ENCODE measurements at places on chromosomes 5 and 9.

- no peak for DNase-seq
These were observed 62.7 kb upstream of the CTXN3 start for GRCh38 chr5:127586066-127586770.

- no peak for DNase-seq
These were observed 73.1 kb downstream of the LRSAM1 start for GRCh38 chr9:127524373-127524772.

GRCh38 chr5:96775050-96775449 lies 32.7 kb downstream of the ERAP1 start:
- no peak for DNase-seq

- DNase-seq = no peak
These were observed 849.9 kb upstream of the SEMA6A start for GRCh38 chr5:117424559-117424958.

- DNase-seq = no peak
These were observed 232.3 kb downstream of the TLR4 start for GRCh38 chr9:117936185-117937130.

GRCh38 chr9:129285979-129286772 lies 108.1 kb upstream of the IER5L start:
- DNase-seq = no peak

DNA sequence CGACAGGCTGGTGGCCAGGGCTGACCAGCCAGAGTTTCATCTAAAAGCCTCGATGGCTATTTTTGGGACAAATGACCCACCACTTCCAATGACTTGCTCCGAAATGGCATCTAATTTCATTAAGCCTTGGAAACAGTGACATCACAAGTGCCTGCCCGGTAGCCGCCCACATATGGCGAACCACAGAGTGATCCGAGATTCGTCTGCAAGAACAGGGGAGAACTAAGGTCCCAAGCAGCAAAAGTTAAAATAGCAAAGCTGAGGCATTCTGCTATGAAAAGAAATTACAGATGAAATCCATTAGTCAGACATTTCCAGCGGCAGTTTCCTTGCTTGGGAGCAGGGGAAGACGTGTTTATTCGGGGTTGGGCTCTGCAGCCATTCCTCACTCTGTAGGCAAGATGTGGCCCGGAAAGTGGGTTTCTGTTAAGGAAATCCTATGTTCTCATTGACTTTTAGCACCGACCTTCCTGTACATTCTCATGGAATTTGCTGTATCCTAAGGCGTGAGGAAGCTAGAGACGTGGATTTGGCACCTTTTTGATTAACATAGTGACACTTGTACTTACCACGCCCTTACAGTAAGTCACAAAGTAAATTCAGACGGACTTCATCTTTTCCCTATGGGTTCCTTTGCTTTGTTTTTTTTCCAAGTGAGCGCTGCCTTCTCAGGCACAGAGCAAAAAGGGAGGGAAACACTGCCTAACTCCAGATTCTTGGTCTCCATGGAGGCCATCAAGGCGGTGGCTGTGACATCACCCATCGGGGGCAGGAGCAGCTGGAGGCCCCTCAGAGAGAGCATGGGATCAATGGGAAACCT lies 45.1 kb downstream of the ERGIC1 start:
- DNase-seq = no peak

DNA sequence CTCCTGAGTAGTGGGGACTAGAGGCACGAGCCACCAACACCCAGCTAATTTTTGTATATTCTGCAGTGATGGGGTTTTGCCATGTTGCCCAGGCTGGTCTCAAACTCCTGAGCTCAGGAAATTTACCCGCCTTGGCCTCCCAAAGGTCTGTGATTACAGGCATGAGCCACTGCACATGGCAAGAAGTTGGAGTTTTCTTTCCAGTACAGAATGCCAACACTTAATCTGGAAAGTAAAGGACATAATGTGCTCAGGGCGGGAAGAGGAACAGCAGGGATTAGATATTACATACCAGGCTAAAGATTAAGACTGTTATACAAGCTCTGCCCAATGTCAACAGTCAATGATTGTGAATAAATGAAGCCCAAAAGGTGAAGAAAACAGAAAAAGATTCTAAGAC lies 47.2 kb upstream of the AGXT2 start:
- no peak for DNase-seq

DNA sequence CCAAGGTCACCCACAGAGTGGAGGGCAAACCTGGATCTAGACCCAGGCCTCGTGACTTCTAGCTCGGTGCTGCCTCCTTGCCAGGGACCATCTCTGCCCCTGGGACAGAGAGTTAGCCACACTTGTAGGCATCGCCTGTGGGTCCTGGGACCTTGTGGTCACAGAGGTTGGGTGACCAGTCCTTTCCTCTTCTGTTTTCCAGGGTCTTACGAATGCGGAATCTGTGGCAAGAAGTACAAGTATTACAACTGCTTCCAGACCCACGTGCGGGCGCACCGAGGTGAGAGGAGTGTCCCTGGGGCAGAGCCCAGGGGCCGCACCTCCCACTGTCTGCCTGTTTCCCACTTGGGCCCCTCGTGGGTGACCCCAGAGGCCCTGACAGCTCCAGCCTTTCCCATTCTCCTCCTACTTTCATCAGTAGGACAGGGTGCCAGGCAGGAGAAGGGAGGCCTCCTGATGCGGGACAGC lies 76.3 kb downstream of the AMBP start:
- no peak for DNase-seq

GRCh38 chr5:68134033-68134668 lies 81.4 kb upstream of the PIK3R1 start:
- DNase-seq = no peak

DNA sequence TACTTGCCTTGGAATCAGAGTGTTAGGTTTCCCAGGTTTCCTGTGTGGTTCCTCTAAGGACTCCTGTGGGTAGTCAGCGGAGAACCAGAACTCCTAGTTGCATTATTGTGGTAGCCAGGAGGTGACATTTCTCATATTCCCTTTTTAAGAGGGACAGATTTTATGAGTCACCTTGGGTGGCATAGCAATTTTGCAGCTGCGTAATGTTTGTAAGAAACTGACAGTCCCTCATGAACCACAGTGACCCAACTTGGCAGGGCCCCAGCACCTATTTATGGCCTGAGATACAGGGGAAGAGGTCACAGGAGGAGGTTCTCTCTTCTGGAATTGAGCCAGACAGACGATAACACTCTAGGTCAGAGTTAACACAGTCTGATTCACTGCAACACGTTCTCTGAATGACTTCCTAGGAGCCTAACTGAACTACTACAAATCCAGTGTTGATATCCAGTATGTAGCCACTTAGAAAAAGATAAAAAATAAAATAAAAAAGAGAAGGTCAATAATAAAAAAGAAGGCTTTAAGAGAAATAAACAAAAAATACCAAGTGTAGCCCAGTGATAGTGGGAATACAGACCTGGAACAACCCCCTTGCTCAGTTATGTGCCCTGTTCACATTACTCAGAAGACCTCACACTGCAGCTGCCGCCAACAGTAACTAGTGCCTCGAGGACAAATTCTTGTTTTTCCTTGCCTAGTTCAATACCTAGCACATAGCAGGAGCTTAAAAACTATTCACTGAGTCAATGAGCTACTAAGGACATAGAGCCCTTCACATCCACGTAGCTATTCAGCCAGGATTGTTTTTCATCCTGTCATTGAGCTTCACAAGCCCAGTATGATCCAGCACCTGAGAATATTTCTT lies 50.7 kb upstream of the VLDLR start:
- DNase-seq = peak; percentile 78

GRCh38 chr5:72248410-72248981 lies 71.5 kb downstream of the MRPS27 start:
- no peak for DNase-seq

GRCh38 chr5:167261309-167262100 lies 1029.9 kb upstream of the WWC1 start:
- peak; percentile 4 for DNase-seq
